ENCODE measurements at places on chromosomes 11 and 22. TPM values are rescaled to one million over a fixed set of nuclear protein-coding genes. Genes with fewer than 3 reads are reported as not detected.

Gene KIF18A
- total RNA-seq: 0.60 TPM

Gene MAJIN
- not detected for total RNA-seq

Gene LGALS1
- total RNA-seq: 1,178 TPM

Gene OR8K5
- total RNA-seq: not detected

Gene FOLH1
- total RNA-seq: 1.6 TPM

Gene PTGDR2
- 0.13 TPM for total RNA-seq

Gene OR52N4
- total RNA-seq: 0.87 TPM

Gene RHOD
- total RNA-seq: 20.1 TPM

Gene TTC36
- 0.42 TPM for total RNA-seq

Gene PLEKHB1
- 10.5 TPM for total RNA-seq

DNA sequence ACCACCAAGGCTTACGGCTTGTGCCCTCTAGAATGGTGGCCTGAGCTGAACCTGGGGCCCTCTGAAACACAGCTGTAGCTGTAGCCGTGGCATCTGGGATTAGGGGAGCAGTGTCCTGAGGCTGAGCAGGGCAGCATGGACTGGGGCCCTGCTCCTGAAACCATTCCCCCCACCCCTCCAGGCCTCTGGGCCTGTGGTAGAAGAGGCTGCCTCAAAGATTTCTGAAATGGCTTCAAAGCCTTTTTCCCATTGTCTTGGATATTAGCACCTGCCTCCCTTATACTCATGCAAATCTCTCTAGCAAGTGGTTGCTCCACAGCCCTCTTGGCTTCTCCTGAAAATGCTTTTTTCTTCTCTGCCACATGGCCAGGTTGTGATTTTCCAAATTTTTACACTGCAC is 106.9 kb downstream of the CTNND1 start:
- no peak for DNase-seq

DNA sequence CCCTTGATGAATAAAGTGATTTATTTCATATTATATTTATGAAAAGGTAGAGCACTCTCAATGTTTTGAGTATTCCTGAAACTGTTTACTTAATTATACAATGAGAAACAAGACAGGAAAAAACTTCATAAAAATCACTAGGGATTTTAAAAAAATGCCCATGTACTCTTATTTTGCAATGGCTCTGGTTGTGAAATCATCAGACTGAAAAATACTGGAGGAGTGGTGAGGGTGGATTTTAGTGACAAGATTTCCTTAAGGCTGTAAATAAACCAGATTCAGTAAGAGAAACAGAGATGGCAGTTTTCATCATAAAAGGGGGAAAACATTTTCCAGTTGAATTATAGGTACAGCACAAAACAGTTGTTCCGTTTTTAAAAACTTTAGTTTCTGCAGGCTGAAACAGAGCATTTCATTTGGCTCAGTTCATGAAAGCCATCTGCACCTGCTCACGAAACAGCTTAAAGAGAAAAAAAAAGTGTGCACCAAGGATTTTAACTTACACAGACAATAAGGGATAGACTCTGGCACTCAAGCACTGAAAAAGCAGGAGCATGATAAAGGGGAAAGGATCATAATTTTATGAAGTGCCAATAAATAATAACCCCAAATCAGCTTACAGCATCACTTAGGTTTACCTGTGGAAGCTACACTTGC is 100.7 kb downstream of the MAML2 start:
- DNase-seq: no peak

GRCh38 chr22:45263463-45264269 is 21.1 kb upstream of the UPK3A start:
- peak; percentile 87 for DNase-seq

GRCh38 chr11:92141159-92141558 is 83.5 kb upstream of the FAT3 start:
- no peak for DNase-seq

GRCh38 chr11:7004482-7004881 is 15.7 kb downstream of the ZNF214 start:
- DNase-seq: no peak

- DNase-seq: no peak
These were observed 90.8 kb upstream of the TMEM45B start for GRCh38 chr11:129724866-129725265.

GRCh38 chr11:19604679-19605375 is 107.8 kb upstream of the NAV2 start:
- no peak for DNase-seq

GRCh38 chr11:68960294-68961071 is 20.3 kb downstream of the MRGPRD start:
- DNase-seq: peak; percentile 73

DNA sequence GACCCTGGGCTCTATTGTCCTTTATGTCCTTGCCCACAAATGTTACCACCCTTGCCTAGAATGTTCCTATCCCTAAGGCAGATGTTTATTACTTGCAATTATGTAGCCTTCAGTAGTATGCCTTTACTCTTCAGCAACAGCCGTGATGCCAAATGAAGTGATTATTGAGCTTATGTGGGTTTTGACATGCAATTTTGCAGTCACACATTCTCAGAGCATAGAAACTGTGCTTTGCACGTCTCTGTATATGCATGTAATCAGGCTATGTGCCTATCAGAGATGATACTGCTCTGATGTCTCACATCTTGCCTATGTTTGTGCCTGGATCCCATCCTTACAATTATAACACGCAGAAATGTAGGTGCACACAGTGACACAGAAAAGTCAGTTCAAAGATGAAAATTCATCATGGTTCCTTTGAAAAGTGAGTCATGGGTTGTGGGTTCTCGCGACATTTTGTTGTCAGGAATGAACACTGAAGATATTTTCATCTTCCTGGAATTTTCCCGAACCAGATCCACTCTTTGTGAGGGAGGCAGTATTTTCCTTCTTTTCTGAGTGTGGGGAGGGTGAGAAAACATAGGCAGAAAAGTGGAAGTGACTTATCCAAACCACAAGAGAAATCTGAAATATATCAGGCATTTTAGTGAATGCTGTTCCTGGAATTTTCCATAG is 81.1 kb downstream of the BMAL1 start:
- no peak for DNase-seq

GRCh38 chr11:76587820-76588454 is 82.6 kb downstream of the LRRC32 start:
- DNase-seq: no peak

DNA sequence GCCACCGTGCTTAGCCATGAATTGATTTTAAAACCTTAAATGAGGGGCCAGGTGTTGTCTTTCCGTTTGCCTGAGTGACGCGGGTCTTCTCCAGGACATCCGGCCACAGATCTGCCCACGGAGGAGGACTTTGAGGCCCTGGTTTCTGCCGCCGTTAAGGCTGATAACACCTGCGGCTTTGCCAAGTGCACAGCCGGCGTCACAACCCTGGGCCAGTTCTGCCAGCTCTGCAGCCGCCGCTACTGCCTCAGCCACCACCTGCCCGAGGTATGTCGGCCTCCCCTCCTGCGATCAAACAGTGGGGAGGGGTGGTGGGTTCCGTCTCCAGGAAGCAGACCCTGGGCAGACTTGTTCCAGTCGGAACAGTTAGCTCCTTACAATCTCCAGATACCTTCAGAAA is 34.4 kb downstream of the IGHMBP2 start:
- DNase-seq: peak; percentile 55

GRCh38 chr22:21865041-21865440 is 2.4 kb downstream of the MAPK1 start:
- DNase-seq: peak; percentile 60

- no peak for DNase-seq
These were observed 41.2 kb upstream of the TESMIN start for GRCh38 chr11:68792400-68792966.

- peak; percentile 87 for DNase-seq
These were observed at the start of gene PRR5 for GRCh38 chr22:44701824-44702478. TSS of gene PRR5 (plus strand) at chr22:44702204. CDS start at chr22:44702475, 271 bp downstream.

DNA sequence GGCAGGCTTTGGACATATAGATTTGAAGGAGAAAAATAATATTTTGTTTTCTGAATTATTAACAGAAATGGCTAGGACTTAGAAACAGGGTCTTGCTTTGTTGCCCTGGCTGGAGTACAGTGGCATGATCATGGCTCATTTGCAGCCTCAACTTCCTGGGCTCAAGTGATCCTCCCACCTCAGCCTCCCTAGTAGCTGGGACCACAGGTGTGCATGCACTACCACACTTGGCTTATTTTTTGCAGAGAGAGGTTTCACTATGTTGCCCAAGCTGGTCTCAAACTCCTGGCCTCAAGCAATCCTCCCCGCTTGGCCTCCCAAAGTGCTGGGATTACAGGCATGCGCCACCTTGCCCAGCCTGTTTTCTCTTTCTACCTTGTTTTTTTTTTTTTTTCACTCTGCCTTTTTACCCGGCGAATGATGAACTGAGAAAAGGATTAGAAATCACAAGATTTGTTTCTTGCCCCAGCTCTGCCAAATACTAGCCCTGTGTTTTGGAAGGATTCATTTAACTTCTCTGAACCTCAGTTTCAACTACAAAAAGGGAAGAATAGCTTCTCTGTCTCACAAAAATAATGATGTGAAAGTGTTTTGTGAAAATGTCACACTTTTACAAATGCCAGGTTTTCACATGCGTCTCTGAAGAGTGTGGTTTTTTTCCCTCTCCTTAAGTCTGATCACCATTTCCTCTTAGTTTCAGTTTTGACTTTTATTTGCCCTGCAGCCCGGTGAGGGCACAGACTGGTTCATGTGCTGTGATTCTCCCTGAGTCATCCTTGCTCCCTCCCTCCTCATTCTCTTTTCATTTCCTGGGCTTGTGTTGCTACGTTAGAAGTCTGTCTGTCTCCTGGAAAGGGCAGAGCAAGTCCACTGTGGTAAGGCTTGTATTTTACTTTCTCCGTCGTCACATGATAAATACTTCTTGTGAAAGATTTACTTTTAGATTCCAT is 67.7 kb downstream of the BCL2L13 start:
- no peak for DNase-seq

DNA sequence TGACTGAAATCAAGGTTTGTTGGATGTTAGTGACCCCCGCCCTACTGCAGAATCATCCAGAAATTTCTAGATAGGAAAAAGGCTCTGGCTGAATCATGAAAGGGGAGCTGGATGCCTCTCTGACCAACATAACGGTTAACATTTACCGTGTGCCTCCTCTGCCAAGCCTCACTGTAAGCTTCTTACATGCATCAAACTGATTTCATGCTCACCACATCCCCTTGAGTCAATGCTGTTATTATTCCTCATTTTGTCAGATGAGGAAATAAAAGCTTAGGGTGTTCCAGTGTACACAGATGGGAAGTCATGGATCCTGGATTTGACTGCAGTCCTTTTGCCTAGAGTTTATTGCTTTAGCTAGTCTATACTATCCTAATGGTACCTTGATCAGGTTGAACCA is 5.9 kb upstream of the HMOX1 start:
- no peak for DNase-seq

DNA sequence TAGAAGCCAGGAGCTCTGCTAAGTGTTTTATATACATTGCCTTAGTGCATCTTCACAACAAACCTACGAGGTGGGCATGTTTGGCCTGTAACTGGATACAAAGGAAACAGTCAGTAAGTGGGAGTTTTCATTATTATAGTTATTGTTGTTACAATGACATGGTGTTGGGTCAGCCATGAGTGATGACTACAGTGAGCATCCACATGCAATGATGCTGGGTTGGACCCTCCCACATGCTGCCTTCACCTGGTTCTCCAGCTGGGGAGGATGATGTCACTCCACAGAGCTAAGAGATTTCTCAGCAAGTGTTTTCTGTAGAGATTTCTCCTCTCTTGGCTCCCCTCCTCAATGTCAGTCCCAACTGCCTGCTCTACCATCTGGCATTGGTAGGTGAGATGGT is 59.3 kb downstream of the EHF start:
- DNase-seq: no peak

GRCh38 chr11:134004496-134005172 is 47.9 kb upstream of the IGSF9B start:
- DNase-seq: peak; percentile 55

- no peak for DNase-seq
These were observed 143.7 kb downstream of the TYR start for GRCh38 chr11:89321401-89321800.

DNA sequence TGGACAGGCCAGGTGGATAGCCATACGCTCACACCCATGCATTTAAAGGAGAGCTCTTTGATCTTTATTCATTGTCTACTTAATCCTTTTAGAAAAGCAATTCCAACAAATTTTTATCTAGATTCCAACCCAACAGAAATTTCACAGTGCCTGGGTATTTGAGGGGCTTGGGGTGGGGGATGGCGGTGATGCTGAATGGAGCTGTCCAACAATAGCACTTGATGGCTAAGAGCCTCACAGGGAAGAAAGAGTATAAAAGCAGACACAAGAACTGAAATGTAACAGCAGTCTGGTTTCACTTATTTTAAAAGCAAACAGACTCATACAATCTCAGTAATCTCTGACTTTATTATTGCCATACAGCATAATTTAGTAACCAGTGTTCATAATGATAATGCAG is 101.8 kb upstream of the SORL1-AS1 start:
- no peak for DNase-seq

DNA sequence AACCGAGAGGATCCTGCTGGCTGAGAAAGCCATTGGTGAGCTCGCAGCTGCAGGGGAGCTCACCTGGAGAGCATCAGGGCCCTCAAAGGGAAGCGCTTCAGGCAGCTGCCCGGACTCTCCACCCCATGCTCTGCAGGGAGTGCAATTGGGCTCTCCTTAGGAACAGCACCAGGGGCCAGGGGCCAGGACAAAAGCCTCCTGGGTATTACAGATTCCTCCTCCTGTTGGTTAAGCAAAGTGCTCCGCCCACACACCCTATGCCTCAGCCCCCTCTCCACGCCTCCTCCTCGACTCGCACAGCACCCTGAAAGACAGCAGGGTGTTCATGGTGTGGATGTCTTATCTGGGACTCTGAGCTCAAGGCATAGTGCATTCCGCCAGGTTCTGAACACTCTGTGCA is 139.9 kb downstream of the SHANK2 start:
- no peak for DNase-seq

DNA sequence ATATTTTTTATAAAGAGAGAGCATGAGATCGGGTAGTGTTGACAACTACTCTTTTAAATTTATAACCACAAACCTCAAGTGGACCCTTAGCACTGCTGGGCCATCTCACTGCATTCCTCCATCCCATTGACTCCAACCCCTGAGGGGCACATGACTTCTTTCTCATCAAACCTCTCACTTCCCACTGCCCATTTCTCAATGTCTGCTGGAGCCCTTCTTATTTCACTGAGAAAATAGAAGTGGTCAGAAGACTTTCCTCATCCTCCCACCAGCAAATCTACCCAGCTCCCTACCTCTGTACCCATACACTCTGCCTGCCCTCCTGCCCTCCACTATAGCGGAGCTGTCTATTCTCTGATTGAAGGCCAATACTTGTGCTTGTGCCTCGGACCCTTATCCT is 370.6 kb upstream of the MPPED2 start:
- no peak for DNase-seq

- DNase-seq: no peak
These were observed 10.9 kb upstream of the SC5D start for GRCh38 chr11:121281698-121282097.

- DNase-seq: no peak
These were observed 24.3 kb upstream of the TRAF6 start for GRCh38 chr11:36534276-36534840.

GRCh38 chr11:112880495-112880894 is 80.7 kb upstream of the NCAM1 start:
- DNase-seq: no peak

DNA sequence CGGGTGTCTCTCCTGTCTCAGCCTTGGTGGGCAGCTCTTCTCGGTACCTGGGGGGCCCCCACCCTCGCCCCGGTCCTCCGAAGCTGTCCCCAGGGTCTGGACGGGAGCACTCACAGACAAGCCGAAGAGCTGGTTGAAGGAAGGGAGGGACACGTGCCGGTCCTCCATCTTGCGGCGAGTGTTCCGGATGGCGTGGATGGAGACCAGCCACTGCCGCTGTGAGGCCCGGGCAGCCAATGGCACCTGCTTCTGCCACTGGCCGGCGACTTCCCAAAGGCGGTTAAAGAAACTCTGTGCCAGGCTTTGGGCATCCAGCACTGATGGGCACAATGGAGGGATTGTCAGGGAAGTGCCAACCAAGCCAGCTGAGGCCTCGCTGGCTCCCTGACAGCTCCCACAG is 18.7 kb downstream of the PPM1F start:
- no peak for DNase-seq

Data from aorta (tissue), 5 donors.